Endodermal cell (in vitro differentiated cells): ENCODE measurements at places on chromosomes 6 and 20. TPM values are rescaled to one million over a fixed set of nuclear protein-coding genes. Genes with fewer than 3 reads are reported as not detected.

The TRAPPC3L gene
- not detected in 3 replicates for total RNA-seq

The HFE gene
- 1.2 and 1.8 TPM in 2 replicates for total RNA-seq

The PRICKLE4 gene
- total RNA-seq: 1.4 to 3.6 TPM (median 2.3 TPM) in 3 replicates

The C6orf58 gene
- not detected in 2 replicates for total RNA-seq

The EYS gene
- total RNA-seq: 0.47 and 0.70 TPM in 2 replicates

The ADGRF5 gene
- total RNA-seq: not detected in 2 replicates
